ENCODE measurements at places on chromosomes 4 and X. TPM values are rescaled to one million over a fixed set of nuclear protein-coding genes. Genes with fewer than 3 reads are reported as not detected.

- H3K4me3 ChIP-seq, result peak within 1 kb of the TSS; percentile 45
- peak; percentile 79 for DNase-seq
- H3K36me3 ChIP-seq, result no peaks in the 10 kb centered on the region
- H3K4me1 ChIP-seq, result peaks cover 8% of the 10 kb centered on the region
These were observed at the start of gene PKD2 for GRCh38 chr4:88007304-88008121. PKD2 (plus strand) TSS chr4:88007635; CDS start chr4:88007734, 99 bp downstream.

DNA sequence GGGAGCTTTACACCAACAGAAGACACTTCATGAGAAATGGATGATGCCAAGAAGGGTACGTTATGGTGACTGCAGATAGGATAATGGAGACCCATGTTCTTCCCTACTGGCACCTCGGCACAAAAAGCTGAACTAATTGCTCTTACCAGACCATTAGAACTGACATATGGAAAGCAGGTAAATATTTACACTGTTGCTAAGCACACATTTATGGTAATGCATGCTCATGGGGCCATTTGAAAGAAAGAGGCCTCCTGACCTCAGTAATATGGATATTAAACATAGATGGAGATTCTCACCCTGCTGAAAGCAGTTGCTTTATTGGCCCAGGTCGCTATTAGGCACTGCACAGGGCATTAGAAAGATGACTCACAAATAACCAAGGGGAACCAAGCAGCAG lies 1759.6 kb downstream of the C4orf33 start:
- DNase-seq, result no peak
- H3K4me1 ChIP-seq, result no peaks in the 10 kb centered on the region
- no peak overlapping the region for H3K4me3 ChIP-seq
- H3K27ac ChIP-seq, result no peak overlapping the region
- no peaks in the 10 kb centered on the region for H3K36me3 ChIP-seq

DNA sequence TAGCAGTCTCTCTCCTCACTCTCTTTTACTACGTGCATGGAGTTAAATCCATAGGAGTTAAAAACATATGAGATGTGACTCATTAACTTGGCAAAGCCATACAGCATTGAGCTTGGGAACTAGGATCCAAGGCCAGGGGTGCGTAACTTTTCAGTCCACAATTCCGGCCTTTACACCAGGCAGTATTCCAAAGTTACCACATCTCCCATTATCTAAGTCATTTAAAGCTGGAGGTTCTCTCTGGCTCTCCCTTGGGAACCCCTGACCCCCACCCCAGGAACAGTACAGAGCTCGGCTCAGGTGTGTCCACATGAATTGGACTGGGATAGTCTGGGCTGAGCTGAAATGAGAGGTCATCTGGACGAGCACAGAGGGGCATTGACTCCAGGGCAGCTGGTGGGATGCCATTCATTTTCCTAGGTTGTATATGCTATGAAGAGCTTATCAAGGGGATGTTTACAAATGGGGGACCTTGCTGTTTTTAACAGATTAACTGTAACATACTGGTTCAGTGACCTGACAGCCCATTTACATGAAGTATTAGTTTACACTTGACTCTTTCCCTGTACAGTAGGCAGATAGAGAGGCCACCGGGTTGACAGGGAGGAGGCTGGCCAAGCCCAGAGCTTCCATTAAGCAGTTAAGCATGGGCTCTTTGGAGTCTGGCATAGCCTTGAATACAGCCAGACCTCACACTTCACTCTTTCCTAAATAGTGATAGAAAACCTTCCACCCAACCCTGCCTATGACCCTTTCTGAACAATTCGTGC lies 128.8 kb downstream of the RAB28 start:
- no peak for DNase-seq
- no peaks in the 10 kb centered on the region for H3K4me1 ChIP-seq
- H3K36me3 ChIP-seq, result peaks cover 2% of the 10 kb centered on the region
- no peak overlapping the region for H3K4me3 ChIP-seq
- no peak overlapping the region for H3K27ac ChIP-seq
- H3K27me3 ChIP-seq, result no peaks in the 10 kb centered on the region

DNA sequence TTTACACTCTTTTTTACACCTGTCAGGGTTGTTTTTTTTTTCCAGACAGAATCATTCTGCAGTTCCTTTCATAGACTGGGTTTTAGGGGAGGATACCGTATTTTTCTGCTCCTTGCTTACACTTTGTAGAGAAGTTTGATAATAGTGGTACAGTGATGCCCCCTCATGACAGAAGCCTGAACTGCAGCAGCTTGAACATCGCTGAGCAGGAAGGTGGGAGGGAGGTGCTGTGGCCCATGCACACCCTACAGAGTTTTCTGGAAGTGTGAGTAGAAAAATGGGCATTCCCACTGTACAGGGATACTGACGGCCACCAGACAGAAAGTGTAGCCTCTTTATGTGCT lies 54.5 kb downstream of the RAB40A start:
- H3K36me3 ChIP-seq, result no peaks in the 10 kb centered on the region
- H3K4me3 ChIP-seq, result peak overlapping the region; percentile 31
- peak; percentile 86 for DNase-seq

GRCh38 chr4:153747406-153747955 lies 12.3 kb downstream of the RNF175 start:
- no peaks in the 10 kb centered on the region for H3K36me3 ChIP-seq
- no peak for DNase-seq
- no peaks in the 10 kb centered on the region for H3K27me3 ChIP-seq
- no peaks in the 10 kb centered on the region for H3K4me1 ChIP-seq

The SNCA gene
- 0.58 TPM for total RNA-seq

All from natural killer cell (primary cell).